ENCODE measurements at places on chromosomes 12 and 14.

DNA sequence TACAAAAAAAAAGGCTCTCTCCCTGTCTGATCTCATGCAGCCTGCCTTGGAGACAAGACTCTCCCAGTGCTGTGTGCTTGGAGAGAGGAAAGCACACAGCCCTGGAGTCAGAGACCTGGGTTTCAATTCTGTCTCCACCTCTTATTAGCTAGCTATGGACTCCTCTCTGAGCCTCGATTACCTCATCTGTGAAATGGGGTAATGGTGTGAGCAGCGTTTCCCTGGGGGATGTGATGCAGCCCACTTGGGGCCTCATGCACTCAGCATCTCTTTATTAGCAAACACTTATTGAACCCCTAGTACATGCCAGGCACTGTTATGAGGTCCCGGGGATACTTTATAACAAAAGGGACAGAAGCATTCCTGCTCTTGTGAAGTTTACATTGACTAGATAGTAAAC is 12.5 kb downstream of the SDS start:
- no peak for DNase-seq

GRCh38 chr14:89399594-89400068 is 17.4 kb downstream of the FOXN3 start:
- no peak for DNase-seq

GRCh38 chr14:36091096-36091495 is 85.4 kb downstream of the PTCSC3 start:
- DNase-seq: no peak

- no peak for DNase-seq
Observed at GRCh38 chr12:15194456-15195368, 26.5 kb downstream of the RERG start.

DNA sequence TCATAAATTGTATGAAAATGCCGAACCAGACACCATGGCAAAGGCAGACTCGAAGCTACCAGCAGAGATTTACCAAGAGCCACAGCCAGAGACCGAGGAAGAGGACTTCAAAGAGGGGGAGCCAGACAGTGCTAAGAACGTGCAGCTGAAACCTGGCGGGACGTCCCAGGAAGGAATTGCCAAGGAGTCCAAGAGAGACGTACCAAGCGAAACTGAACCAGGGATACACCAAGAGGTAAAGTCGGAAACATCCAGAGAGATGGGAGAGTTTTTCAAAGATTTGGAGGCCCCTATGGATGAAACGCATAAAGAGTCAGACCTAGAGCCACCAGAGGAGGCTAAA is 294 bp downstream of the SAMD15 start:
- no peak for DNase-seq

DNA sequence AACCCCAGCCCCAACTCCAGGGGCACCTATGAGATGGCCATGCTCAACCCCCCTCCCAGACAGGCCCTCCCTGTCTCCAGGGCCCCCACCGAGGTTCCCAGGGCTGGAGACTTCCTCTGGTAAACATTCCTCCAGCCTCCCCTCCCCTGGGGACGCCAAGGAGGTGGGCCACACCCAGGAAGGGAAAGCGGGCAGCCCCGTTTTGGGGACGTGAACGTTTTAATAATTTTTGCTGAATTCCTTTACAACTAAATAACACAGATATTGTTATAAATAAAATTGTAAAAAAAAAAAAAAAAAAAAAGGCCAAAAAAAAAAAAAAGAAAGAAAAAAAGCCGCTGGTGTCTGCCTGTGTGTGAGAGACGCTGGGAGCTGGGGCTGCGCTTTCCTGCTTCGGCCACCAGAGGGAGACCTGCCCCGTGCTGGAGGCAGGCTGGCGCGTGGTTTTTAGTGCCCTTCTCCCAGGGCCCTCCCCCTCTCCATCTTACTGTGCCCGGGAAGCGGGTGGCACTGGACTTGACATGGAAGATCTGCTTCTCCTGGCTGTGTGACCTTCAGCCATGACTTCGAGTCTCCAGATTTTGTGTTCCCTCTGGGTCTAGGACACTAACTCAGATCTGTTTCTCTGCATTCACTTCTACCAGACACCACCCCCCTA is 3.4 kb upstream of the NXPH4 start:
- DNase-seq: peak; percentile 77

DNA sequence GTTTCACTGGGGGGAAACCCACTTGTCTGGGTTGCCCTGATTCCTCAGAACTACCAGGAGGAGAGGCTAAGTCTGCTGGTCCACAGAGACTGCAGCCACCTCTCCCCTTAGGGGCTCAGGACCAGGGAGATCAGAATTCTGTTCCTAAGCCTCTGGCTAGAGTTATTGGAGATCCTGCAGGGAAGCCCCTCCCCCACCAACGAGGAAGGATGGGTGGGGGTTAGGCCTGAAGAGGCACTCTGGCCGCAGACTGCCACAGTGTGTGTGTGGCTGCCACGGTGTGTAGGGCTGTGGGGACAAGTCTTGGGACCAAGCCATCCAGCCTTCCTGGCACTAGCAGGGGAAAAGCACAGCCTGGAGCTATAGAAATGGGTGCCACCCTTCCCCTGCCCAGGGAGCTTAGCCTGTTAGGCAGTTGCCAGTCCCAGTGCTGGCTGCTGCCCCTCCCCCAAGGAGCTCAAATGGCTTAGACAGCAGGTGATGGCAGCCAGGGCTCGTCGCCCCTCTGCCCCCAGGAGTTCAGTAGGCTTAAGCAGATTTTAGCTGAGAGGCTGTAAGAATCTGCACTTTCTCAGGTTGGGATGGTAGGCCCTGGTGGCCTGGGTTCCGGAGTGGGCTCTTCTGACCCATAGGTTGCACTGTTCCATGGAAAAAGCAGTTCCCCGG is 107.7 kb downstream of the ERGIC2 start:
- DNase-seq: no peak

DNA sequence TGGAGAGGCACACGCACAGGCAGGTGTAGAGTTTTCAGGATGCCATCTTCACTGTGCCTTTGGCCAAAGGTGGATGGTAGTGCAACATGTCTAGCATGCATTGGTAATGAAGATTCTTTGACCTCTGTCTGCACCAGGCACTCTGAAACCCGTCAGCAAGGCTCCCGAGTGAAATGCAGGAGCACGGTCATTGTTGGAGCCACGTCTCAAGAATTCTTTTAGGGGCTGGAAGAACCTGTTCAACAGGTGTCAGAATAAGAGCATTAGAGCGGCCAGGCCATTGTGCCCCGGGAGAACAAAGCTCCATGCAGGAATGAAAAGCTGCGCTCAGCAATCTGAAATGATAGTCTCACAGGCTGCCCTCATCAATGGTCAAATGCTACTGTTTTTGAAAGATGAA is 40.2 kb upstream of the DICER1 start:
- no peak for DNase-seq

DNA sequence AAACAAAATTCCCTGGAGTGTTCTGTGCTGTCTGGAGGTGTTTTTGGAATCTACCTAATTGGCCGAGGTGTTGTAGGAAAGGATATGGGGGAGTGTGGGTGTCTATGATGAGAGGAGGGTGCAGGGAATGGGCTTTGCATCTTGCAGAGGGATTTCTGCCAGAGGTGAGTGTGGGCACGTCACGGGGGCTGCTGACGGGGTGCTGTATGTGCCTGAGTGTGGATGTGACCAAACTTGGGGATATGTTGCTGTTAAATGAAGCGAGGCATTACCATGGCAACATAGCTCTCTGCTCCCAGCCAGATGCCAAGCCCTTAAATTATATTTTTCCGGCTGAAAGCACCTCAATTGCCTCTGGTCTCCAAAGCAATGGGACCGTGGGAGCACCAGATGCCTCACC is 44.3 kb upstream of the SPTLC2 start:
- DNase-seq: no peak

DNA sequence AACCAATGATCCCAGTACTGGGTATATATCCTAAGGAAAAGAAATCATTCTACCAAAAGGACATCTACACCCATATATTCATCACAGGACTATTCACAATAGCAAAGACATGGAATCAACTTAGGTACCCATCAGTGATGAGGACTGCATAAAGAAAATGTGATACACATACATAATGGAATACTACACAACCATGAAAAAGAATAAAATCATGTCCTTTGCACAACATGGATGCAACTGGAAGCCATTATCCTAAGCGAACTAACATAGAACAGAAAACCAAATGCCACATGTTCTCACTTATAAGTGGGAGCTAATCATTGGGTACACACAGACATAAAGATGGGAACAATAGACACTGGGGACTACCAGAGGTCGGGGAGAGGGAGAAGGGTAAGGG is 86.0 kb upstream of the LGR5 start:
- DNase-seq: no peak

GRCh38 chr14:24388474-24389179 is 10.2 kb upstream of the NYNRIN start:
- DNase-seq: no peak

DNA sequence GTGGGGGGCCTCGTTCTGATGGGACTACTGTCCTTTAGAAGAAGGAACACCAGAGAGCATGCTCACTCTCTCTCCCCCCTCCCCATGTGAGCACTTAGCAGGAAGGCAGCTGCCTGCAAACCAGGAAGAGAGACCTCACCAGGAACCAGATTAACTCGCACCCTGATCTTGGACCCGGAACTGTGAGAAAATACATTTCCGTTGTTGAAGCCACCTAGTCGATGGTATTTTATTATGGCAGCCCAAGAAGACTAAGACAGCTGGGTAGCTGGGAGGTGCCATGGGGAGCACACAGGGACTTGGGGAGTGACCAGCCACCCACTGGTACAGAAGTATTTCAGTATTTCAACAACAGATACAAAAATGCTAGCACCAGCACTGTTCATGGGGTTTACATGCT is 59.0 kb downstream of the VCPKMT start:
- no peak for DNase-seq

DNA sequence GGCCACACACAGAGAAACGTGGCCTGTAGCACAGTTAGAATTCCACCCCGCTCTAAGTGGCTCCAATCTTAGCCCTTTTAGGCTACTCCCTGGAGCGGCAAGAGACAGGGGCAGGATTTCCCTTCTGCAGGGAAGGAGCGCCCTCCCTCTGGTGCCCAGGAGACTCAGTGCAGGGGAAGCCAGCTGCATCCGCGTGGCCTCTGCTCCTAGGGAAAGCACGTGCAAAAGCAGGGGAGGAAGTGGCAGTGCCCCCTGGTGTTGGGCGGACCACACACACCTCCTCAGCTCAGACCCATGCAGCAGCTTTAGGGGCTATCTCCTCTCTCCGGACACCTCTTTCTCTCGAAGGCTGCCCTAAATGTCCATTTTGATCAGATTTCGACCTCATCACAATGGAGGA is 50.0 kb downstream of the SPRING1 start:
- DNase-seq: no peak

All from activated CD4-positive, CD25-positive, alpha-beta regulatory T cell (primary cell).